ENCODE measurements at places on chromosomes 2 and 18.

- no peak for DNase-seq
These were observed 77.8 kb downstream of the FAM161A start for GRCh38 chr2:61775956-61776570.

DNA sequence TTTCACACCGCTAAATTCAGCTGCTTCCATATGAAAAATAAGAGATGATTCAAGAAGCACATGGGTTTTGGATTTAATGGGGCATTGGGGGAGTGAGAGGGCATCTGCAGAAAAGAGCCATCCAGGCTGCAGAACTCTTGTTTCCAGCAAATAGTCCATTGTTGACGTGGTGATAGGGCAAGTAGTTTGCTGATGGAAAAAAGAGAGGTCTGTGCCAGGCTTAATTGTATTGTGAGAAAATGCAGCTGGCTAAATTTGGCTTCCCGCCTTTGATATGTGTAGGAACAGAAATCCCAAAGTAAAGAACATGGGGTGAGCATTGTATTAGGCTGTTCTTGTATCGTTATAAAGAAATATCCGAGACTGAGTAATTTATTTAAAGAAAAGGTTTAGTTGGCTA, 199.5 kb downstream of the SETBP1 start:
- no peak for DNase-seq

GRCh38 chr18:805008-805754, 6.9 kb downstream of the YES1 start:
- no peak for DNase-seq

- DNase-seq: no peak
These were observed 418.9 kb upstream of the POU3F3 start for GRCh38 chr2:104434966-104435365.

- no peak for DNase-seq
These were observed 72.5 kb downstream of the SS18 start for GRCh38 chr18:26017929-26018328.

DNA sequence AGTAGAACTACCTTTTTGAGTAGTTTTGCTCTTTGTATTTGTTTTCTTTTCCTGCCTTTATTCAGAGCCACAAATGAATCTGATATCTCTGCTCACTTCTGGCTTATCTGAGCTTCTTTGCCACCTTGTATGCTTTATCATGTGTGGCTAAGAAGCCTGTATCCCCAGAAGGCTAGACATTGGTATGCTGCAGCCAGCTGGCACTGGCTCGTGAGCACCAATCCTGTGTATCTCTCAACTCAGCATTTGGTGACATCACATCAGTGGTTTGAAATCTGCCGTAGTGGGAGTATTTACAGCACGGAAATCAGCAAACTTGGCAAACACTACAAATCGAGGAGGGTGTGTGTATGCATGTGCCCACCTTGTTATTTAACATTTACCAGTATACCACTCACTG, 183.7 kb upstream of the LHCGR start:
- DNase-seq: no peak

- no peak for DNase-seq
These were observed 639.9 kb downstream of the LRP1B start for GRCh38 chr2:141490886-141491285.

- no peak for DNase-seq
These were observed 1607.8 kb upstream of the PIK3C3 start for GRCh38 chr18:40347261-40347660.

DNA sequence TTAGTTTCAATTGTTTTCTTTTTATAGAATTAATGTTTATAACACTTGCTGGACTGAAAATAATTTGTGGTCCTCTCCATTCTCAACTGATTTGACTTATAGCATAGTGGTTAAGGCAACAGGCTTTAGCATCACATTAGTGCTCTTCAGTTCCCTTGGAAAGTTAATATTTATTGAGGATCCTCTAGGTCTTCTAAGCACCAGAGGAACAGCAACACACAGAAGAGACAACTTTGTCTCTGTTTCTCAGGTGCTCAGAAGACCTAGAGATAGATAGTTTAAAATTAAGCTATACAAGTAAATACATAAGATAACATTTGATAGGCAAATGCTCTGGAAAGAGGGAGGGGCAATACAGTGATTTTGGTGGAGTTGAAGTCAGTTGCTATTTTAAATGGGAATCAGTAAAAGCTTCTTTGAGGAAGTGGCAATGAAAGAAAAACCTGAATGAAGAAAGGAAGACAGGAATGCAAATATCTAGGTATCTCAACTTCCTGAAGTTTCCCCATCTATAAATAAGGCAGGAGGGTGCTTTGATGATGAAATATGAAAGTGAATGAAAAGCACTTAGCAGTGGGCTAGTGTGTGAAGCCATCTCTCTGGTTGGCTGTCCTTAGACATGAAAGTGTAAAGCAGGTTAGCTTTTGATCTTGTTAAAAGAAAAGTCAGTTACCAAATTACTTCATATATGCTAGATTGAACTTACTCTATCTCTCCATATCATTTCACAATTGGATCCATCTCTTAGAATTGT, 7.9 kb downstream of the NEUROD1 start:
- DNase-seq: no peak

DNA sequence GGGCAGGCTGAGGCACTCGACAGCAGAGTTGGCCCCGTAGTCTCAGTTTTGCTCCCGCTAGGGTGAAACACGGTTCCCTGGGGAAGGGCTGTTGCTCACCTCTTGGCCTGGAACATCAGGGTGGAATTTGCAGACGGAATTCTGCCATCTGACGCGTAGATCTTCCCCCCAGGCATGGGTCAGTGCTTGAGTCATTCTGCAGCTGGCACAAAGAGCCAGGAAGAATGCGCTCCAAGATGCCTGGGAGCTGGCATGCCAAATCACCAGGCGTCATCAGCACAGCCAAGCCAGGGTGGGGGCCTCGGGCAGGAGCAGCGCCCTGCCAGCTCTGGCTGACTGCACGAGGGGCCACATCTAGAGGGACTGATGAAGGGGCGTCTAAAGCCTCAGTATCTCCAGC, 42.7 kb downstream of the ODC1 start:
- no peak for DNase-seq

GRCh38 chr2:430291-431040, 142.6 kb upstream of the ALKAL2 start:
- DNase-seq: no peak

DNA sequence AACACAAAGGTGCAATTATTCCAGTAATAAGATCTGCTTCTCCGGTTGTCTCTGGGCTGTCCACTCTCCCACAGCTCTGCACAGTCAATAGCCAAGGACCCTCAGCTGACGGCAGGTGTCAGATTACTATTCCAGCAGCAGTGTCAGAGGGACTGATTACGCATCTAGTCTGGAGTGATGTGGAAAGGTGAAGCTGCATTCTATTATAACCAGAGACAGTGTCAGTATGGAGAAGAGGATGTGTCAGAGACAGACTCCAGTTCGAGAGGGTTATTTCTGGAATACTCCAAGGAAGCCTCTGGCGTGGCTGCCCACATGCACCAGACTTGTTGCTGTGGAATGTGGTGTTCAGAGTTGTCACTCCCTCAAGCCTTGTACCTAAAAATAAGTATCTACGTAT, 163.6 kb upstream of the TMEM200C start:
- DNase-seq: no peak

DNA sequence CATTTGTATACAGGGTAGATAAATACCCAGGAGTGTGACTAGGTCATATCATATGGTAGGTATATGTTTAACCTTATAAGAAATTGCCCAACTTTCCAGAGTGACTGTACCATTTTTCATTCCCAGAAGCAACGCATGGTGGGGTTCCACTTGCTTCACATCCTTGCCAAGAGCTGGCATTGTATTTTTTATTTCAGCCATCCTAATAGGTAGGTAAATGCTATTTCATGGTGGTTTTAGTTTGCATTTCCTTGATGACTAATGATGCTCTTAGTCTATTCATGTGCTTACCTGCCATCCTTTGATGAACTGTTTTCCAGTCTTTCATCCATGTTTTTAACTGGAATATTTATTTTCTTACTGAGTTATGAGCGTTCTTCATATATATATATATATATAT, 51.9 kb downstream of the MAP4K3 start:
- no peak for DNase-seq

DNA sequence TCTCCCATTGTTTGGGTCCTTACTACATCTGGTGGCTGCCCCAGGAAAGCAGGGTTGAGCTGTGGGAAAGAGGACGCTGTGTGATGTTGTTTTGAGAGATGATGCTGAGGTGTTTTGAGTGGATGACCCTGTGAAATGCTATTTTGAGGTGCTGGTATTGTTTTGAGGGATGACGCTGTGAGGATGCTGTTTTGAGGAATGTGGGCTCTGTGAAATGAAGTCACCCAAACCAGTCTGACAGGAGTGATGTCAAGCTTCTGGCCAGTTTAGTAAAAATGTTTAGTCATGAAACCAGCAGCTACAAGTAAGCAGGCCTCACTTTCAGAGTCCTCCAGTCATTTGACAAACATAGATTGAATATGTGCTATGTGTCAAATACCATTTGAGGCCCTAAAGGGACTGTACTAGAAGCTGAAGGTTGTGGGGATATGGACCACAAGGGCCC, 16.1 kb upstream of the PUM2 start:
- DNase-seq: no peak

DNA sequence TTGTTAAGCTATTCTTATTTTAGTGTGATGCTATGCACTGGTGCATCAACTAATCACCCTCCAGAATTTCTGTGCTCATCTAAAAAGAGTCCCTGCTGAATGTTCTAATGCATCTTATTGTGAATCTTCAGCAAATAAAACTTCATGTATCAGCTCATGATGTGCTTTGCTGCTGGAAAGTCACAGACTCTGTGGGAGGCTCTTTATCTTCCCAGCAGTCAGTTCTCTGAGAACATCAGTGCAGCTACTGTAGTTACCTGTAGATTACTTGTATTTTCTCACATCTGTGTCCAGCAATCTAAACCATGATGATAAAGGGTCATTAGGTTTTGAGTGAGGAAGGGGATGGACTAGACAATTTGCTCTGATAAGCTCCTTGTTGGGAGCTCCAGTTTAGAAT, 141.6 kb upstream of the SP3 start:
- DNase-seq: no peak

DNA sequence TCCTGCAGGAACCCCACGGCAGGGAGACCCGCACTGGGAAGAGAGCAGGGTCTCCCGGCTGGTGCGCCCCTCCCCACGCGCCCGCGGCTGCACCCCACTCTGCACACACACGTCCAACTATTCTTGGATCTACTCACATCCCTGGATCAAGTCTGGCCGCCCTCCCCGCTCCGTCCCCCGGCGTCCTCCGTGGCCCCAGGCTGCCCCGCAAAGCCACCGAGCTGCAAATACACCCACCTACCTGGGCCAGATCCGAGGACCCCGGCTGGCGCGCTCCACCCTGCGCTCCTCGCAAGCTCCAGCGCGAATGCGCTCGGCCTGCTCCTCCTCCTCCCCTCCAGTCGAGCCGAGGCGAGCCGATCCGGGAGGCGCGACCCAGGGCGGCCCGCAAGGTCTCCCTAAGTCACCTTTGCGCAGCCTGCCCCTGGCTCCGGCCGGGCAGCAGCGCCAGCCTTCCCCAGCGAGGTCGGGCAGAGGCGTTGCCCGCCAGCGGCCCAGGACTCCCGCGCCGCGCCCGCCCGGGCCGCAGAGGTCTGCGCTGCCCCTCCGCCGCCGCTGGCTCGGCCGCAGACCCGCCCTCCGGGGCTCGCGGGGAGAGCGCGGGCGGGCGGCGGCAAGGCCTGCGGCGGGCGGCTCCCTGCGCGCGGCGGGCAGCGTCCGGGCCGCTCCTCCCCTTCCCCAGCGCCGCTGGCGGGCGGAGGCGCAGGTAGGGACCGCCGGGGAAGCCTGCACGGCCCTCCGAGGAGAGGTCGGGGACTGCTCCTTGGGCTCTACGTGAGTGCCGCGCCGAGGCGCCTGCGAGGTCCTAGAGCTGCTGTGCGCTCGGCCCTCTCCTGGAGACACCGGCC, 126.0 kb downstream of the OSBPL1A start:
- DNase-seq: no peak

All from stimulated activated CD4-positive, alpha-beta T cell treated with anti-CD3 and anti-CD28 coated beads, Interleukin-1b, Interleukin-23, amount 100 ng/mL, for 1 hour (primary cell).